ENCODE measurements at places on chromosomes 3 and 15. TPM values are rescaled to one million over a fixed set of nuclear protein-coding genes. Genes with fewer than 3 reads are reported as not detected.
A peak's percentile ranks its signal among the peaks of the same experiment; 100 is the strongest.

GOLGA8S gene
- polyA plus RNA-seq, result not detected

MB21D2 gene
- 0.38 TPM for polyA plus RNA-seq

GPR149 gene
- polyA plus RNA-seq, result not detected

ALDH1A3 gene
- polyA plus RNA-seq, result not detected

SKIL gene
- 2.5 TPM for polyA plus RNA-seq

TRIM42 gene
- polyA plus RNA-seq, result not detected

AEN gene
- 32.9 TPM for polyA plus RNA-seq

MEGF11 gene
- polyA plus RNA-seq, result not detected

DNAJC19 gene
- 89.0 TPM for polyA plus RNA-seq

CPNE9 gene
- not detected for polyA plus RNA-seq

GOLGA8T gene
- not detected for polyA plus RNA-seq

CCNB2 gene
- not detected for polyA plus RNA-seq

DNA sequence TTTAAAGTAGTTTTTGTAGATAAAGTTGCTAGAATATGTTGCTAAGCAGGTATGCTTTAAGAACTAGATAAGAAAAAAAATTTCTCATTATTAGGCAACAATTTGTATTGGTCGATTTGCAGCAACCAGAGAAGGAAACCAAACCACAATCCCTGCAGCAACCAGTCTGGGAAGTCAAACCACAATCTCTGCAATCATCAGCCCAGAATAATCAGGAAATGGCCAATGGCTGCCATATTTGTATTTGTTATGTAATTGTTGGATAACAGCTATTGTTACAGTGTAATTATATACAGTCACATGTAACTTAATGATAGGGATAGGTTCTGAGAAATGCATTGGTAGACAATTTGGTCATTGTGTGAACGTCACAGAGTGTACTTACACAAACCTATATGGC, 23.6 kb downstream of the STXBP5L start:
- no peak for DNase-seq

- no peak for DNase-seq
Observed at GRCh38 chr3:101970905-101971304, 121.6 kb downstream of the NFKBIZ start.

DNA sequence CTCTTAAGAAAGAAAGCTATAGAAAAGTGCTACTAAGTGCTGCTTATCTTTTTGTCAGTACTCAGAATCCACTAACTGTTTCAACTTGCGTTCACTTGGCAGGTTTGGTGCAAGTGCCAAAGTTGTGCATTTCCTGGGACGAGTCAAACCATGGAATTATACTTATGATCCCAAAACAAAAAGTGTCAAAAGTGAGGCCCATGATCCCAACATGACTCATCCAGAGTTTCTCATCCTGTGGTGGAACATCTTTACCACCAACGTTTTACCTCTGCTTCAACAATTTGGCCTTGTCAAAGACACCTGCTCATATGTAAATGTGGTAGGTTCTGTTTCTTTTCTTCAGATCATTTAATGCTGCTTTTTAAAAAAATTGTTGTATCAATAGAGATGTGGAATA, 32.6 kb downstream of the GYG1 start:
- DNase-seq, result no peak

DNA sequence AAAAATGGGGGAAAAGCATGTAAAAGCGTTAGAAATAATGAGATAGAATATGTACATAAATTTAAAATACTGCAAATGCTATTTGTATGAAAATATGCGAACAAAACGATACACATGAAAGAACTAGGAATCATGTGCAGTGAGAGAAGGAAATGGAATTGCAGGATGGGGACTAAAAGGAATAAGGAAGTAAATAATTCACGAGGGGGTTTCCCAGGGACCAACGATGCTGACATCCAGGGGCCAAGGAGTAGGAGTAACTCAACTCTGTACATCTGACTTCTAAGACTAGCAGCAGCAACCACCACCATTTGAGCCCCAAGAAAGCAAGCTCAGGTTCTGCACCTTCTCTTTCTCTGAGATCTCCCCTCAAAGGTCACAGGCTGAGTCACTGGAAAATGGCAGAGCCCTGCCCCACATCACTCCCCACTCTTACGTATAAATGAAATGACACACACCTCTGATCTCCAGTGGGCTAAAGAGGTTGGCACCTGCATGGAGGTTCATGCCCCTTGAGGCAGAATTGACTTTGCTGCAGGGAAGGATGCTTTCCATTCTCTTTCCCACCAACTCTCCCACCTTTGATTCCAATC, 100.0 kb upstream of the DLG1 start:
- DNase-seq, result no peak

DNA sequence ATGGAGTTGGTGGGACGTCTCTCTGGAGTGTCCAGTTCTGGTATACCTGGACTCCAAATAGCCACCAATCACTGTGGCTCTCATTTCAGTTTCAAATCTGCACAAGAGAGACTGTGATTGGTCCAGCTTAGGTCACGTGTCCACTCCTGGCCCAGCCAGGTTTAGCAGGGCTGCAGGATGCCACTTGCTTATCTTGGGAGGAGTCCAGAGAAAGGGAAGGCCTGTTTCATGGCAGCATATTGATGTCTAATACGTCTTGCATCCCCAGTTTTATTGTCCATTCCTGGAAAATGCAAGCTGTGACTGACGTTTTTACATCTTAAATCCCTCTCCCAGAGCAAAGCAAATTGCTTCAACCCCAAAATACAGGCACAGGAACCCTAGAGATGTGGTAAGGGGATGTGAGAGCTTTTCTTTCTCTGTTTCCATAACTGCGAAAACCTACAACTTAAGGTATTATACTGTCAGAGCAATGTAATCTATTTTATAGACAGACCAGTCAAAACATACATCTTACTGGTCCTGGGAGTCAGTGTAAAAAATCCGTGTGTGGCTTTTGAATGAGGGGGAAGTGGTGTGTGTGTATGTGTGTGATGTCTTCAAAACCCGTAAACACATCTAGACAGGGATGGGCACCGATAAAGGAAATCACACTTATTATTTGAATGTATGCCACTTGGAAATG, 274.4 kb downstream of the TLE3 start:
- no peak for DNase-seq

- no peak for DNase-seq
Observed at GRCh38 chr15:74432271-74432967, 1.3 kb downstream of the SEMA7A start.

- no peak for DNase-seq
Observed at GRCh38 chr3:126798521-126798920, 94.5 kb downstream of the CHCHD6 start.

GRCh38 chr3:34895841-34896240, 743.5 kb upstream of the ARPP21 start:
- DNase-seq, result no peak

DNA sequence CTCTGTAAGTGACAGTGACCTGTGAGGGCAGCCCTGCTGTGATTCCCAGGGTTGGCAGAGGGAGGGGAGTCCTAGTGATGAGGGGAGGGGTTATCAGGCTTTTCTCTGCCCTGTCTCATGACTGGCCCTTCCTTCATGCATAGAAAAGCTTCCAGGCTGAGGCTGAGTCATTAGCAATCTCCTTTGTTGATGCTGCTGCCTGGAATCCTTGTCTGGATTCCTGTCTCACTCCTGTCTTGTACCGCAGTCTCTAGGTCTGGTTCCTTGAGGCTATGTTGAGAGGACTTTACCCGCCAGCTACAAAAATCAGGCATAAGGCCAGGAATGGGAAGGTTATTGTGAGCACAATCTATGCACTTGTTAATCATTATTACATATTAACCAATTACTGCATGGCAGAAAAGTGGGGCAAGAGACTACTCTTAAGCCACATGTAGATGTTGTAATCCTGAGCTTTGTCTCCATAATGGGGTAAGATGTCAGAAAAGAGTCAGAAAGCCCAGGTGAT, 7.2 kb downstream of the KLHL6 start:
- DNase-seq, result no peak

- DNase-seq, result no peak
Observed at GRCh38 chr3:112579232-112579631, 17.4 kb downstream of the SLC35A5 start.

- DNase-seq, result no peak
Observed at GRCh38 chr3:190117981-190118380, 2.7 kb downstream of the P3H2 start.

- DNase-seq, result no peak
Observed at GRCh38 chr3:42022355-42022754, 60.5 kb upstream of the ULK4 start.

- peak; percentile 3 for DNase-seq
Observed at GRCh38 chr3:160400702-160401150, 1.3 kb downstream of the SMC4 start.

- no peak for DNase-seq
Observed at GRCh38 chr3:23325466-23326065, 122.4 kb downstream of the UBE2E2 start.

DNA sequence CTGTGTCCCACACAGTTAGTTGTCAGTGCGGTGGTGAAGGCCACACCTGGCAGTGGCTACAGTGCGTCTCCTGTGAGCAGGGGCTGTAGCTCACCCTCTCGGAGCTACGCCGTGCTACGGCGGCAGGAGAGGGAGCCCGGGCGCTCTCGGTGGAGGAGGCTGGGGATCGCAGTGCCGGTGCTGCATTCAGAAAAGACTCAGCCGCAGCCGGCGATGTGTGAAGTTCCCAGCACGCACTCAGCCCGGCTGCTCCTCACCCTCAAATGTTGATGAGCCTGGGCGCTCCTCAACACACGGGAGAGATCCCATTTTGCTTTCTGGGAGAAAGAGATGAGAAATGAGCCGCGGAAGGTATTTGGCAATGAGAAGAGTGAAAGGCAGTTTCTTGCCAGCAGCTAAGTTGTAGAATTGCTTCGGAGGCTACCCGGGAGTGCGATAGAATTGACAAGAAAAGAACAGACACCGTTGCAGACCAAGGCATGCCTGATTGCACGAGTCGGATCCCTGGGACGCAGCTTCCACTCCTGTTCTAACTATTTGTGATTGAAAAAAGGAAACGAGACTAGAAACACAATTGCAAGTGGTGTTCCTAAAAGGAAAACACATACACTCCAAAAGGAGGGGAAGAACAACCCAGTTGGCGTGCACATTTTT, at the start of gene UNC13C:
TSS of gene UNC13C (plus strand) at position 189 of the 654 bp plus-strand sequence. CDS start 34,463 bp downstream, outside the sequence.
- DNase-seq, result no peak

DNA sequence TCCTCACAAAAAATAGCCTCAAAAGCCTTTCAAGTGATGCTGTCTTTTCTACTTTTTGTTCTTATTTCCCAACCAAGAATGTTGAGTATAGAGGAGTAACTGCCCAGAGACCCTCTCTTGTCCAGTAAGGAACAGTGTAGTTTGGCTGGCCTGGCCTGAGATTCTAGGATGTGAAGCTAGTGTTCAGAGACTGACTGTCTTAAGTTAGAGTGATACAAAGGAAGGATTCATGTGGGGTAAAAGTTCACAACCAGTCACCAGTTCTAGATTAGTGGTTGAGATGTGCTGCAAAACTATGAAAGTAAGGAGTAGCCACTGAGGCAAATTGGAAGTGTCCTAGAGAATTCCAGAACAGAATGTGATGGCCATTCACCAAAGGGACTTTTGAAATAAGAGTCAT, 49.1 kb downstream of the RSRC1 start:
- DNase-seq, result no peak

GRCh38 chr15:76996076-76996525, 1.2 kb downstream of the PSTPIP1 start:
- no peak for DNase-seq

GRCh38 chr15:84991014-84991712, 9.5 kb downstream of the PDE8A start:
- DNase-seq, result no peak

DNA sequence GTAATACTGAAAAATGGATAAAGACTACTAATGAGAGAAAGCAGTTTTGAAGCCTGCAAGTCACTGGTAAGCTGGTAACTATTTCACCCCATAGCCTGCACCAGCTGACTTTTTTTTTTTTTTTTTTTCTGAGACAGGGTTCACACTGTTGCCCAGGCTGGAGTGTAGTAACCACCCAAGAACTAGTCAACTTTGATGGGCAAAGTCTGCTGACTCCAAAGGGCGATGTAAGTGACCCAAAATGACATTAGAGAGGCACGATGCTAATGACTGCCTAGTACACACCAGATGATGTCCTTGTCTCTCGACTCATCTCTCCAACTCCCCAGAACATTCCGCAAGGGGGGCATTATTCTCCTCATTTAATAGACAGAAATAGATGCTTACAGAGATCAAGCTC, 12.9 kb upstream of the TMEM41A start:
- no peak for DNase-seq

- DNase-seq, result no peak
Observed at GRCh38 chr3:61928776-61929314, 367.5 kb downstream of the PTPRG start.

DNA sequence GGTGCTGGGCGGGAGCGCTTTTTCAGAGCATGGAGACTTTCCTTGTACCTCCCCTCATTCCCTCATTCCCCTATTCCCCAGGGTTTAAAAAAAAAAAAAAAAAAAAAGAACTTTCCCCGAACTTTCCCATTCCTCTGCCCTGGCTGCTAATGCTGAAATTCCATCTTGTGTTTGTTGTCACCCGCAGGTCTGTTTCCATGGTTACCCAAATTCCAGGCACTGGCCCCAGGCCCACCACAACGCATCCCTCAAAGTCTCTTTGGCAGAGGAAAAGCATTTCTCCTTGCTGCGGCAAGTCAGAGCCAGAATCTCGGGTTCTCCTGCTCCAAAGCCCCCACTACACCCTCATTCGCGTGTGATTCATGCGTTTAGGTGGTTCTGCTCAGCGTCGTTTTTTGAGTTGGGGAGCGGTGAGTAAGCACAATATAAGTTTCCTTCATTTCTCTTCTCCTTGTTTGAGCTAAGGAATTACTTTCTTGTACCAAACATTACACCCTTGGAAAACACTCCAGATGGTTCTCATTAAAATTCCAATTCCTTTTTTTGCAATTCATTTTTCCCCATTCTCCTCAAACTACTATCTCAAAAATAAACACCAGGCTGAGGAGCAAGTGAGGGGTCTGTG, 21.6 kb downstream of the ANAPC13 start:
- DNase-seq, result no peak

GRCh38 chr3:149657926-149658743, at the start of gene WWTR1:
TSS of gene WWTR1 (minus strand) at chr3:149658025. CDS start at chr3:149657306, 719 bp downstream.
- no peak for DNase-seq
